ENCODE measurements at places on chromosomes 12 and 14. TPM values are rescaled to one million over a fixed set of nuclear protein-coding genes. Genes with fewer than 3 reads are reported as not detected.

DNA sequence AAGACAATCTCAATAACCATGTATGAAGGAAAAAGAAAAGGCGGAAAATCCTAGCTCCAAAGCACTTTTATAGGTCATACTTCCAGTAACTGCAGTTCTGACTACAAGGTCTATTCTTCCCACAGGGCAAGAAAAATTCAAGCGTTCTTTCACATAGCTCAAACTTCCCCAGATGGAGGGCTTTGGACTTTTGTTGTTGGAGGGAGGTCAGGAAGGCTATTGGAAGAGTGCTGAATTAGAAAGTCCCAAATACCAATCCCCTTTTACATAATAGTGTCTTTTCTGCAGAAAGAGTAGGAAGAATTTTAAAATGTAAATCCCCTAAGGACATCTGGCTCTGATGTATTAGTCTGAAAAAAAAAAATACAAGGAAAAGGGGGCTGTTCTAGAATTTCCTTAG, 309.4 kb downstream of the MDGA2 start:
- no peak for DNase-seq

GRCh38 chr12:57846285-57846576, 298 bp downstream of the CTDSP2 start:
- DNase-seq = no peak

DNA sequence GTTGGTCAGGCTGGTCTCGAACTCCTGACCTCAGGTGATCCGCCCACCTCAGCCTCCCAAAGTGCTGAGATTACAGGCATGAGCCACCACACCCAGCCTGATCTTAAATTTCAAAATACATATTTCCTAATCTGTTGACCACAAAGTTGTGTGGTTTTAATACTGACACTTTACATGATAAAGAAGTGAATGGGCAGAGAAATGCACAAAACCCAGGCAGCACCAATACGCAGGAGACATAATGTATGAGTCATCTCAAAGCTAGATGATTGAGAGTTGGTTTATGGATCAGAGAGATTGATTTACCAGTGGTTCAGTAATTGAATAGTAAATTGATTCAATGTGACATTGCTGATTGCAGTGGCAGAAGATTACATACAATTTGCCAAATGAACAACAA, 19.2 kb upstream of the PPP2R5E start:
- DNase-seq = no peak

GRCh38 chr12:21571046-21571445, 33.6 kb downstream of the GYS2 start:
- no peak for DNase-seq

DNA sequence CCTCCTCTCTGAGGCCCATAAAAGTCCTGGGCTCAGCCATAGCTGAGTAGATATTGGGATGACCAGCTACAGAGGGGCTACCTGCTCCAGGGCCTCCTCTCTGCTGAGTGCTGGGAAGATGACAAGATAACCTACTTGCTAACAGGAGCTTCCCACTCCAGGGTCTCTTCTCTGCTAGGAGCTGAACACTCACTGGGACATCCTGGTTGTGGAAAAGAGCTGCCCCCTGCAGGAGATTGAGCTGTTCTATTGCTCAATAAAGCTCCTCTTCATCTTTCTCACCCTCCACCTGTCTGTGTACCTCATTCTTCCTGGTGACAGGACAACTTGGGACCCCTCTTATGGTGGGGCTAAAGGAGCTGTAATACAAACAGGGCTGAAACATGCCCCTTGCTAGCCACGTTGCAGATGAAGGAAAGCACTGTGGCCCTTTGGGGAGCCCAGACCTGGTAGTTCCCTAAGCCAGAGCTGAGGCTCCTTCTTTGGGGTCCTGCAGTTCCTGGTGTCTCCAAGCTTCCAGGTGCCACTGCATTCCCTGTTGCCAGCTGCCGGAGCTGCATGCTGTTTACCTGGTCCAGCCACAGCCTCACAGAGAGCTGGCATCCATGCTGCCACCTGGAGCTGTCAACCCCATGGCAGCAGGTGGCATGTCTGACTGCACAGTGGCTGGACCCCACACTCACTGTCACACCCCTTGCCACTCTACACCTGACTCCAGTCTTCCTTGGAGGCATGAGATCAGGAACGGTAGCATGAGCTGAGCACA, 598.5 kb upstream of the LMO3 start:
- DNase-seq = no peak

DNA sequence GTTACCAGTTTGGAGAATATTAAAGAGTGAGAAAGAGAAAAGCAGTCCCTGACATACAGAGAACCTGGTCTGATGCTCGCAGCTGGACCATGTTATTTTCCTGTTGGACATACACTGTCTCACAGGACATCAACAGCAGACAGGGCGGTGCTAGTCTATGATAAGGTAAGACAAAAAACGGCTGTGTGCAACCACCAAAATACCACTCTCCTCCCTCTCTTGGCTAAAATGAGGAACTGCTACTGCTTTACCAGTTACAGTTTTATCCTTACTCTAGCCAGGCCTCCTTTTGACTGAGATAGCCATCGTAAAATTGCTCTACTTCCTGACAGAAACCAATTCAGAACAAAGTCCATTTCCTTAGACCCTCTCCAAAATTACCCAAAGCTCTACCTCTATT, 47.0 kb upstream of the ERGIC2 start:
- DNase-seq = no peak

DNA sequence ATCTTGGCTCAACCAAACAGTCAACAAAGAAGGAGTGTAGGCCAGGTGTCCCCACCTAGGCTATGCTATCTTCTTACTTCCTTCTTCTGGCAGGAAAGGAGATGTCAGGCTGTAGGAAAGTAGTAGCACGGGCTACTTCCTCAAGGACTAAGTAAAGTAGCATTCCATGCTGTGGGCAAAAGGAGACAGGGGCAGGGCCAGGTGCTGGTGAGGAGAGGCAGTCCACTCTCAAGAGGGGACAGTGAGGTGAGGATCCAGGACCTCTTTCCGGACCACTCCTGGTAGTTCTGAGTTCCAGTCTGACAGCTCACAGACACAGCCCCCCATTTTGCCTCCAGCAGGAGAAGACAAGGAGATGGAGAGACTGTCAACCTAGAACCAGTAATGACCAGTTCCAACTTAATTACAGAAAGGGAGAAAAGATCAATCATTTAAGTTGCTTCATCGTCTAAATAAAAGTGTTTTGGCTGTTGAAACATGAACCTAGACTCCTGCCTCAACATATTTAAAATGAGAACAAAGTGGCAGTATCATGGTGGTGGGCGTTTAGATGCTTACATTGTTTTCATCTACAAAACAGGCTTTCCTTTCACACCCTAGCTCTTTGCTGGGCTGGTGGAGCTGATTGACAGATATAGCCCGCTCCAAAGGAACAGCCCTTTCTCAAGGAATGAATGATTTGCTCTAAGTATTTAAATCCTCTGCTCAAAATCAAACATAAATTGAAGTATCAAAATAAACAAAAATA, 5.1 kb upstream of the SSTR1 start:
- DNase-seq = no peak

GRCh38 chr12:116962197-116962596, 51.4 kb downstream of the FBXW8 start:
- no peak for DNase-seq

DNA sequence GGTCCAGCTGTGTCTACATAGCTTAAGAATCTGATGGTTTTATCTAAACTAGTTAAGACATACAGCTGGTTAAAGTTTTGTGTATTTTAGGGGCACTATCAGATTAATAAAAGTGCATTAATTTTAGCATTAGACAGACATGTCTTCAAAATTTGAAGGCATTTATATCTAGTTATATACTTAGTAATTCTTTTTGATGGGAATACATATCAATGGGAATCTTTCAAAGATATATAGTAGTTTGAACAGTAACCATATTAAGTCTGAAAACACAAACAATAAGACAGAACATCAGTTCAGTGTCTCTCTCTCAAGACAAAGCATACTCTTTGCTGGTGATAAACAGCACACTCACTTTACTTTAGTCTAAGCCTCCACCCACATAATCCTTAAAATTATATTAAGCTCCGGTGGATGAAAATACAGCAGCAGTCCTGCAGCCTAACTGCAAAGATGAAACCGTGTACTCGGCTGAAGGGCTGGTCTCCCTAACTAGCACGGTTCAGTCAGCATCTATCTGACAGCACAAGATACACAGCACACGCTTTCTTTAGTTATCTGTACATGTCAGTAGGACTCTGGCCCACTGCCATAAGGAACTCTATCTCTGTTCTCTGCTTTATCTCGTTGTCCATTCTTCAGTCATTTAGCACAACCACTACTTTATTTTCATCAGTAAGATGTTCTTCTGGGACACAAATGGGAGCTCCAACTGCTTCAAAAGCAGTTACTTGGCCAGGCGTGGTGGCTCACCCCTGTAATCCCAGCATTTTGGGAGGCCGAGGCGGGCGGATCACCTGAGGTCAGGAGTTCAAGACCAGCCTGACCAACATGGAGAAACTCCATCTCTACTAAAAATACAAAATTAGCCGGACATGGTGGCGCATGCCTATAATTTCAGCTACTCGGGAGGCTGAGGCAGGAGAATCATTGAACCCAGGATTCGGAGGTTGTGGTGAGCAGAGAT, 80.5 kb downstream of the MED13L start:
- DNase-seq = no peak

DNA sequence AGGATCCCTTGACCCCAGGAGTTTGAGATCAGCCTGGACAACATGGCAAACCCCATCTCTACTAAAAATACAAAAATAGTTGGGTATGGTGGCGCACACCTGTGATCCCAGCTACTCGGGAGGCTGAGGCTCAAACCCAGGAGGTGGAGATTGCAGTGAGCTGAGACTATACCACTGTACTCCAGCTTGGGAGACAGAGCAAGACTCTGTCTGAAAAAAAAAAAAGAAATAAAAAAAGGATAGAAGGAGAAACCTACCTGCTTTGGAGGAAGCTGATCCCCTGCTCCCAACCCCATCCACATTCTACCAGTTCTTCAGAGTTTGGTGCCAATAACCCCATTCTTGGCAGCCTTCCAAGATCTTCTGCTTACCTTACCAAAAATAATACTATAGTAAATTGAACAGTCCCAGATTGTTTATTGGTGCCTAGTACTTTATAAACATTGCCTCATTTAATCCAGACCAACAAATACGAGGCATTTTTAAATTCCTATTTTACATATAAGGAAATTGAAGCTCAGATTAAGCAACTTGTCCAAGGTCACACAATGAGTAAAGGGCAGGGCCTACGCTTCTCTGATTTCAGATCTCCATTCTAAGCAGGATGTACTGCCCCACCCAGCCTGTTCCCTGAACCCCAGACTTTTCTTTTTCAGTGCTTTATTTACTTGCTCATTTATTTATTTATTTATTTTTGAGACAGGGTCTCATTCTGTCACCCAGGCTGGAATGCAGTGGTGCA, 33.2 kb upstream of the FAM222A start:
- DNase-seq = no peak

DNA sequence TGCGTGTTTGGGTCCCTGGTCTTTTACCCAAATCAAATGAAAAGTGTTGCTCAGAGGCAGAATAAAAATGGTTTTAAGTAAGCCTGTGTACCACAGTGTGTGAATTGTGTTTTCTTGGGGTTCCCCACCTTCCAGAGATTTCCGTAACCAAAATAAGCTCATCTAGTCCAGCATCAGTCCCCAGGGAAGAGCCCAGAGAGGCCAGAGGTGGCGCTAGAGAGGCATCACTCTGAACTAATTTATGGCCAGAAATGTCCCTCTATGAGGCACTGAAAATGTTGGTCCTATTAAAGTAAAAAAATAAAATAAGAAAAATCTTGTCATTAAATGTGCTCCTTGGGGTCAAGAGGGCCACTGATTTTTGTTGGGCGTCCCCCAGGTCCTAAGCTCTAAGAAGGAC, 24.9 kb upstream of the PRKAB1 start:
- DNase-seq = no peak

- no peak for DNase-seq
These were observed 20.8 kb downstream of the TNFAIP2 start for GRCh38 chr14:103144085-103144484.

DNA sequence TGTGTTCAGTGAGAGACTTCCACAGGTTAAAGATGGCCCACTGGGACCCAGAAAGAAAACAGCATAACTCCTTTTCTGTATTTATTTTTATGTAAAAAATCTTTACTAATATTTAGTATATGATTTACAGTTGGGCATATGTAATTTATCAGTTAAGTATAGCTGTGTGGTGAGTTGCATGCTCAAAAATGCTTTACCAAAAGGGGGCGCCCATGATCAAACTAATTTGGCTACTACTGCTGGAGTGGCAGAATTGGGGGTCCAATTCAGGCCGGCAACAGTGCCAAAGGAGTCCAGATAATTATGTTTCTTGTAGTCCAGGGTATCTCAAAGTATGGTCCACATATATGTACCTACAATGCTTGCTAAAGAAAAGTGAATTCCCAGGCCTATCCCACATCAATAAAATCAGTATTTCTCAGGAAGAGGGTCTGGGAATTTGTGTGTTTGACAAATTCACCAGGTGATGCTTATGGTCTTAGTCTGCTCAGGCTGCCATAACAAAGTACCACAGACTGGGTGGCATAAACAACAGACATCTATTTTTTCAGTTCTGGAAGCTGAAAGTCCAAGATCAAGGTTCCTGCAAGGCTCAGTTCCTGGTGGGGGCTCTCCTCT, 152.0 kb downstream of the KTN1 start:
- no peak for DNase-seq

DNA sequence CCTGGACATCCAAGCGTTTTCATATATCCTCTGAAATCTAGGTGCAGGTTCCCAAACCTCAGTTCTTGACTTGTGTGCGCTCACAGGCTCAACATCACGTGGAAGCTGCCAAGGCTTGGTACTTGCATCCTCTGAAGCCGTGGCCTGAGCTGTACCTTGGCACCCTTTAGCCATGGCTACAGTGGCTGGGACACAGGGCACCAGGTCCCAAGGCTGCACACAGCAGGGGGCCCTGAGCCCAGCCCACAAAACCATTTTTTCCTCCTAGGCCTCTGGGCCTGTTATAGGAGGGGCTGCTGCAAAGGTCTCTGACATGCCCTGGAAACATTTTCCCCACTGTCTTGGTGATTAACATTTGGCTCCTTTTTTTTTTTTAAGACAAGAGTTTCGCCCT, 11.6 kb upstream of the FAM177A1 start:
- DNase-seq = no peak

GRCh38 chr12:70638639-70639360, 1.6 kb upstream of the PTPRB start:
- DNase-seq = no peak

GRCh38 chr14:78618368-78618767, 448.2 kb downstream of the NRXN3 start:
- no peak for DNase-seq

GRCh38 chr12:62772416-62772955, 162.5 kb downstream of the PPM1H start:
- DNase-seq = no peak

RNASE7 gene
- total RNA-seq = not detected

NTS gene
- 0.21 TPM for total RNA-seq

PLXNC1 gene
- total RNA-seq = 4.1 TPM

MDGA2 gene
- total RNA-seq = 0.09 TPM

FAM222A gene
- total RNA-seq = 21.8 TPM

TTC8 gene
- total RNA-seq = 9.3 TPM

RD3L gene
- total RNA-seq = 11.6 TPM

CMA1 gene
- 5.2 TPM for total RNA-seq

GPX2 gene
- total RNA-seq = not detected
